Aorta (tissue), 5 donors: ENCODE measurements at places on chromosomes 7 and 10. TPM values are rescaled to one million over a fixed set of nuclear protein-coding genes. Genes with fewer than 3 reads are reported as not detected.

GCK gene
- 6.6 TPM for polyA plus RNA-seq

CTAGE15 gene
- polyA plus RNA-seq = not detected

HOXA11 gene
- polyA plus RNA-seq = 0.13 TPM

ARHGEF5 gene
- 2.5 TPM for polyA plus RNA-seq

DRGX gene
- not detected for polyA plus RNA-seq
